ENCODE measurements at places on chromosomes 16 and 17. TPM values are rescaled to one million over a fixed set of nuclear protein-coding genes. Genes with fewer than 3 reads are reported as not detected.

Gene NPIPB13
- 41.6 TPM for total RNA-seq

Gene ABCA8
- 34.8 TPM for total RNA-seq

Gene TP53TG3
- not detected for total RNA-seq

Gene CD19
- total RNA-seq = not detected

Gene CCL11
- not detected for total RNA-seq

Gene ITGB4
- 99.1 TPM for total RNA-seq

Gene ZNF205
- 10.7 TPM for total RNA-seq

Gene CEP295NL
- 7.4 TPM for total RNA-seq

Gene TEX14
- total RNA-seq = 3.7 TPM

Gene RAB37
- total RNA-seq = 28.1 TPM

Gene GRIN2A
- total RNA-seq = 152 TPM

Gene YWHAE
- total RNA-seq = 845 TPM

Gene TBC1D3I
- 1.1 TPM for total RNA-seq

Gene EPN3
- total RNA-seq = 23.7 TPM

Gene C1QTNF1
- total RNA-seq = 18.1 TPM

Gene SPN
- 4.1 TPM for total RNA-seq

Gene RGS11
- 67.3 TPM for total RNA-seq

Gene GGT6
- total RNA-seq = not detected

Gene SLC52A1
- not detected for total RNA-seq

Gene PFAS
- 36.8 TPM for total RNA-seq

Gene LRRC75A
- total RNA-seq = 16.3 TPM

Gene CMTM4
- total RNA-seq = 126 TPM

Gene SULT1A3
- 30.2 TPM for total RNA-seq

Gene CLEC3A
- total RNA-seq = not detected

Gene CACNG3
- total RNA-seq = 39.6 TPM

Gene MAP2K3
- total RNA-seq = 12.0 TPM

Measured in dorsolateral prefrontal cortex (tissue), 122 donors.